H1 (cell line): ENCODE measurements at places on chromosomes 6 and 20. TPM values are rescaled to one million over a fixed set of nuclear protein-coding genes. Genes with fewer than 3 reads are reported as not detected.

DNA sequence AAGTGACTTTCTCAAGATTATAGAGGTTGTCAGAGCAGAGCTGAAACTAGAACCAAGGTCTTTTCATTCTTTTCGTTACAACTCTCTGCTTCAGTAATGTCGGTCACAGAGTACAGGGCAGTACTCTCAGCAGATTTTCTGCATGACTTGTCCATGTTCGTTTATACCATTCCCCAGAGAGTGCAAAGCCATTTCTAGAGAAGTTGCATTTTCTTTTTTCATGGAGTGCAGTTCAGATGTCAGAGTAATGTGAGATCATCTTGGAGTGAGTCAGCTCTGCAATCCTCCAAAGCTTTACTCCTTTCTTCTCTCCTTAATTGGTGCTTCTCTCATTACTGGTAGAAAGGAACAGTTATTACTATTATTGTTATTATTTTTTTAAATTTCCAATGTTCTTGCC is 115.6 kb upstream of the B3GAT2 start:
- DNase-seq = no peak

- no peak for DNase-seq
These were observed 20.5 kb upstream of the NT5E start for GRCh38 chr6:85429346-85429745.

DNA sequence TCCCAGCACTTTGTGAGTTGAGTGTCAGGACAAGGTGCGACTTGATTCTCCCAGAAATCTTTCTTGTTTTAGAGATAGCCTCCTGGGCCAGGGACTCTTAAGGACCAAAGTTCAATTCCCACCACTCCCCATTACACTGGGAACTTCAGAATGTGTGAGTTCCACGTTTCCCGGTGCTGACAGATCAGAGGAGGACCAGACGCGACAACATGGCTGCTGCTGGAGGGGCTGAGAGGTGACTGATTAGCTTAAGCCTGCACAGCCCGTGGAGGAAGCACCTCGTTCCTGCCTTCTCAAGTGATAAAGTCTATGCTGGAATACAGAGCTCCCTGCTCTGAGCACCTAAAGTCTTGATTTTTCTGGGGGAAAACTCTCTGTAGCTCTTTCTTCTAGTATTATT is 175.2 kb upstream of the FERMT1 start:
- DNase-seq = no peak

DNA sequence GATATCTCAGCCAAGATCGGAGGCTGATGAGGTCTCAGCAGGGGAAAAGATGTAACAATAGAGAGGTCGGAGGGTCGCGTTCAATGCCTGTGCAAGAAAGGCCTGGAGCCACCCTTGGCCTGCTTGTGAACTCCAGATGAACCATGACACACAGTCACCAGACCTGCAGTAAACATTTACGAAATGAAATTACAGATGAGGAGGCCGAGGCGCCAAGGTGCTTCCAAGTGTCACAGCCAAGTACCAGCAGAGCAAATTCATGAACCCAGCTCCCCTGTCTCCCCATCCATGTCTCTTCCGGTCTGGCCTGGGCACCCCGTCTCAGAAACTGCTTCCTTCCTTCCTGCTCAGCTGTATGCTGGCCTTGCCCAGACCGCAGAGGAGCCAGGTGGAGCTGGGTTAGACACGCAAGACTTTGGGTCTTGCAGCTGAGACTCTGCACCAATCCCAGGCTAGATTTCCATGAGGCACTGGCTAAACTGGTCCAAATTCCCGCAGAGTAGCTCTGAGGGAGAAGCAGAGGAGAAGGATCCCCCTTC is 48.1 kb downstream of the CHMP4B start:
- no peak for DNase-seq

GRCh38 chr20:1330075-1330830 is 1.3 kb upstream of the SDCBP2 start:
- no peak for DNase-seq

DNA sequence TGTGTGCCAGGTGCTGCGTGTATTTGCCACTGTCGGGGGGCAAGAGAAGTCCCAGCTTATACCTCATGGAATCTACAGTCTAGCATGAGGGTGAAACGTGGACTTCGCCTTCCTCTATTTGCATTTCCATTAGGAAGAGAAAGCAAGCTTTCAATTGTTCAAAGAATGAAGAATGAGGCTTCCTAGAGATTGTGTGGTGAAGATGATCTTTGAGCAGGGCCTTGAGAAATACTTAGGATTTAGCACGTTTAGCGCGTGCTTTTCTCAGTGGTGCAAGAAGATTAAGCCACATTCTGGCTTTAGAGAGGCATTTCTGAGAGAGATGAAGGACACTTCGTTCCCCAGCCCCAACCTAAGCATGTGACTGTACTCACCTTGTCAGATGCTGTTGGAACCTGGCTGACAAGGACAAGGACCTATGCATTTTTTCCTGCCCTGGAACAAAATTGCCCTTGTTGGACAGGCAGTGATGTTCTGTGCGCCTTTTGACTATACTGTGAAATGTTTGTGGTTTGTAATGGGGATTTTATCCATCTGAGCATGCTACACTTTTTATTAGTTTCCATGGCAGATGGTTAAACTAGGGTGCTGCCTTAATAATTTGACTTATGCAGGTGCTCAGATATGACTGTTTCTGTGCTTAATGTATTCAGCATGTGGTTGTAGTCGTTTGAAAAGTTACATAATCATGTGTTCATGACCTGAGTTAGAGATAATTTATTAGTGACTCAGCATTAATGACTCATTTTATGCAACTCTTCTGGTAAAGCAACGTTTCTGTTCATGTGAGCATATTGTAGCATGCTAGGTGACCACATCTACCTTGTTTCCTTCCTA is 10.7 kb downstream of the TULP4 start:
- no peak for DNase-seq

The TREM1 gene
- not detected in 2 replicates for total RNA-seq

- no peak for DNase-seq
These were observed 33.6 kb downstream of the VGLL2 start for GRCh38 chr6:117298941-117299340.

The HAO1 gene
- total RNA-seq = not detected in 2 replicates
